ENCODE measurements at places on chromosomes 12 and 14. TPM values are rescaled to one million over a fixed set of nuclear protein-coding genes. Genes with fewer than 3 reads are reported as not detected.

DNA sequence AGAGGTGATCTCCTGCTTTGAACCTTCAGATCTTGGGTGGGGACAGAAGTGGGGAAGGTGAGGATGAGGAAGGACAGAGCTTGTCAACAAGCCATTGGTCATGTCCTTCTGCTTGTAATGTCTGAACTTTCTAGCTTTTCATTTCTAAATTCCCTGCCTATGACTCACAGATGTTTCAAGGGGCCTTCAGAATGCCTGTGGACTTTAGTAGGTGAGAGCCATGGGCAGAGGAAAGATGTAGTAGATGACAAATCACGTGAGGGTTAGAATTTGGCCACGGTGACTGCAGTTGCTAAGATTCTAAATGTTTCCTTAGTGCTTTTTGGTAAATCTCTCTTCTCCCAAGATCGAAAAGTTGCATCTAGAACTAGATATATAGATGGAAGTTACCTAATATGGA, 18.7 kb upstream of the CREBL2 start:
- DNase-seq, result no peak

- no peak for DNase-seq
Measured at GRCh38 chr12:43749016-43749415, 9.6 kb downstream of the PUS7L start.

DNA sequence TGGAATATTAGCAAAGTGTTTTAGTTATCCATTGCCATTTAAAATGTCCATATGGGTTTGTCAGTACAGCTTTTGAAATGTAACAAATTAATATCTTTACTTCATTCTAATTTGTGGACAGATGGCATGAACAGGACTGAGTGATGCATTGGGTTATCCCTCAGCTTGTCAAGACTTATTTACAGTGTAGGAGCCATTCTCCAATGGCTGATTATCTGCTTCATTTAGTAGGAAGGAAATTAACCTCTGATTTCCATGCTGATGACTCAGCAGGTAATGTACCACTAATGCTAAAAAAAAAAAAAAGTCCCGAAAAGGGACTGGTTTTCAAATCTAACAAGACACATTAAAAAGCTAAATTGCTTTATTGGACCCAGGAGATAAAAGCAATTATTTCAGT, 1149.0 kb upstream of the USP15 start:
- DNase-seq, result no peak

The TCP11L2 gene
- total RNA-seq, result 122 TPM

The ANG gene
- total RNA-seq, result 5.3 TPM

- DNase-seq, result no peak
Measured at GRCh38 chr14:57464008-57464730, 29.5 kb downstream of the CCDC198 start.

- DNase-seq, result no peak
Measured at GRCh38 chr14:77923131-77923936, 123.4 kb downstream of the ADCK1 start.

All from Right ventricle myocardium superior (tissue), 1 donor.